ENCODE measurements at places on chromosomes 1 and 21. TPM values are rescaled to one million over a fixed set of nuclear protein-coding genes. Genes with fewer than 3 reads are reported as not detected.

GRCh38 chr1:61263905-61264824 is 181.8 kb downstream of the NFIA start:
- DNase-seq, result no peak

- no peak for DNase-seq
Measured at GRCh38 chr1:226199971-226200370, 13.4 kb upstream of the ACBD3 start.

- no peak for DNase-seq
Measured at GRCh38 chr1:220974431-220974830, 95.2 kb downstream of the HLX start.

DNA sequence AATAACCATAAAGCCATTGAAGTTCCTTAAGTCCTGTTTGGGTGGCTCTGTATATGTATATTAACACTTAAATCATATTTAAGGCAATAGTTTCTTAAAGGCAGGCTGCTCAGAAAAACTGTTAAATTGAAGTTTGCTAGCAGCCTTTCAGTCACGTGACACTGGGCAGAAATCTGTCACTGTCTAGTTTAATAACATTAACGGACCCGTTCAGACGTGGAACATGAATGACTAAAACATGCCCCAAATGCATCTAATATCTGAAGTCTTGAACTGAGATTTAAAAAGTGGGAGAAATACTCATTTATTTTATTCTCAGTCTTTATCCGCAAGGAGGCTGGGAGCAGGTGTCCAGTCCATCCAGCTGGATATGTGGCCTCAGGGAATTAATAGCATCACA is 3.3 kb upstream of the SPATA1 start:
- DNase-seq, result no peak

EFHD2 gene
- 30.3 TPM for total RNA-seq

PTBP2 gene
- total RNA-seq, result 14.3 TPM

OR2T6 gene
- total RNA-seq, result not detected

DNA sequence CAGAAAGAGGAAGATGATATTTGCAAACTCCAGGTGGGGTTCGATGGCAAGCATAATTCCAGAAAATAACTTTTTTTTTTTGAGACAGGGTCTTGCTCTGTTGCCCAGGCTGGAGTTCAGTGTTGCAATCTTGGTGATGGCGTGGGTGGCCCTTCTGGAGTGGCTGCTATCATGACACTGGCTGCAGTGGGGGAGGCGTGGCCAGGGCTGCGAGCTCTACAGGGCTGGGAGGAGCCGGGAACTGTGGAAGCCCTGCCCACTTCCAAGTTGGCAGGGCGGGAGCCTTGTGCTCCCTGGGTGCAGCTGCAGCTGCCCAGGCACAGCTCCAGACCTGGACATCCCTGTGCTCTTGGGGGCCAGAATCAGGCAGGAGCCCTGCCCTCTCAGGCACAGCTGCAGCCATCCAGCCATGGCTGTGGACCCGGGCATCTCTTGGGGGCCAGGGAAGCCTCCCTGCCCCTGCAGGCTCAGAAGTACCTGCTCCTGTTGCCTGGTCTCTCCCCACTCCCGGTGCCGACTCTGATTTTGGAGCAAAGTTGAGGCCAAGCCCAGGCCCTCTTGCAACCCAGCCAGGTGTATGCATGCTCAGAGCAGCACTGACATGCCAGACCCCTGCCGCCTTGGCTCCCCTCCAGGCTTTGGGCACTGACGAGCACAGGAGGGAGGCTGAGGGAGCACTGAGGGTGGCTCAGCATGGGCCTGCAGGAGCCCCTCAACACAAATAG is 7.2 kb upstream of the BCL10 start:
- no peak for DNase-seq

DNA sequence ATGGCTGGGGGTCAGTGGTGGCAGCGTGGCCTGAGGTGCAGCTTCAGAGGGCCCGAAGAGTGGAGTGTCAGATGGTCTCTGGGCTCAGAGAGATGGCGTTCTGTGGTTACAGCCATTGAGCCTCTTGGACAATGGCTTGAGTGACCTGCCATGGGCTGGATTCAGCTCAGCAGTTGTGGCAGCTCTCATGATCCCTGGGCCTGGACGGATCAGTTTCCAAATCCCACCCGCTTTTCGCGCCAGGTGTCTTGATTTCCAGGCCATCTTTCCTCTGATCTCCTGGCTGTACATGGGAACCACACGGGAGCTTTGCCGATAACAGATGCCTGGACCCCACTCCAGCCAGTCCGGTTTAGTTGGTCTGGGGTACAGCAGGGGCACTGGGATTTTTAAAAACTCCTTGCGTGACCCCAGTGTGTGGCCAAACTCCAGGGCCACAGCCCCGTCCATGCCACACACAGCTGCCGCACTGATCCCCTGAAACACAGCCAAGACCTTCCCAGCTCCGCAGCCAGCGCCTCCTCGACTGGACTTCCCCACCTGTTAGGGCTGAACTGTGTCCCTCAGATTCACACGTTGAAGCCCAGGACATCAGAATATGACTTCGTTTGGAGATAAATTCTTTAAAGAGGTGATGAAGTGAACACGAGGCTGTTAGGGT is 67.9 kb downstream of the ATP5PO start:
- DNase-seq, result no peak

- no peak for DNase-seq
Measured at GRCh38 chr1:117188170-117188815, 22.4 kb downstream of the VTCN1 start.

GRCh38 chr1:47231301-47232186 is 481 bp downstream of the TAL1 start:
- DNase-seq, result peak; percentile 53

FCGR2B gene
- not detected for total RNA-seq

GRCh38 chr1:160438317-160438918 is 38.1 kb downstream of the VANGL2 start:
- no peak for DNase-seq

ACTA1 gene
- total RNA-seq, result not detected

GNPAT gene
- total RNA-seq, result 60.1 TPM

GRCh38 chr21:33375101-33375644 is 28.0 kb upstream of the IFNGR2 start:
- no peak for DNase-seq

CA6 gene
- 2.5 TPM for total RNA-seq

OR14K1 gene
- not detected for total RNA-seq

GRCh38 chr1:11465307-11465706 is 13.6 kb upstream of the DISP3 start:
- no peak for DNase-seq

DNA sequence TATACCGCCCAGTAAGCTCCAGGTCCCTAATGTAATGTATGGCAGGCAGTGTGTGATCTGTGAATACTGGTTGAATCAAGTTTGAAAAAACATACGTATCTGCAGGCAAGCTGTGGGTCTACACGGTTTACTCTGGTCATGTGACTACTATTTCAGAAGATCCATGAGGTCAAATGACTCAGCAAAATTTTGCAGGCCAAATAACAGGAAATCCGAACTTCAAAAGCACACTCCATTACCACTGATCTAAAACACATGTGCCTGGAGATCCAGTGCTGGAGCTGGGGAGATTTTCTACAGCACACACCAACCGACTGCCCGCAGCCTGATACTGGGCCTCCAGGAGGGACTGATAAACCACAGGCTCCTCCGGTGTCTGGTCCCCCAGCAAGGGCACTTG is 64.5 kb upstream of the SLC44A3 start:
- no peak for DNase-seq

GRCh38 chr1:179034720-179035119 is 9.0 kb downstream of the FAM20B start:
- DNase-seq, result no peak

- DNase-seq, result no peak
Measured at GRCh38 chr1:212967801-212968200, 17.5 kb downstream of the VASH2 start.

DNA sequence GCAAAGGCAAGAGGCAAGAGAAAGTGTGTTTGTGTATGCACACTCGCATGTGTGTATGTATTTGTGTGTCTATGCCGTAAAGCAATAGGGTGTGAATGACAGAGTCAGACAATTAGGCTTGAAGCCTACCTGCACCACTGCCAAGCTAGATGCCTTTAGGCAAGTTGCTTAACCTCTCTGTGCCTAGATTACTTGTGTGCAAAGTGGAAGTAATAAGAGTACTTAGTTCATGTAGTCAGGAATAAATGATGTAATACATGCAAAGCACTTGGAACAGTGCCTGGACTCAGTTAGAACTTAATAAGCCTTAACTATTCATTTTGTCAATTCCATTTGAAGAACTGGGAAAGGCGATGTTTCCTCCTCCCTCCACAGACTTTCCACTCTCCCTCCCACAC is 31.7 kb downstream of the LAMB3 start:
- no peak for DNase-seq

ATP6V1G3 gene
- not detected for total RNA-seq

NBPF15 gene
- total RNA-seq, result 45.1 TPM

- no peak for DNase-seq
Measured at GRCh38 chr1:169180174-169180573, 73.7 kb downstream of the ATP1B1 start.

GRCh38 chr1:91402023-91402422 is 2.6 kb downstream of the HFM1 start:
- no peak for DNase-seq

PGLYRP3 gene
- not detected for total RNA-seq

ZNF670 gene
- total RNA-seq, result 4.6 TPM

DIO1 gene
- total RNA-seq, result not detected

SPATA46 gene
- total RNA-seq, result not detected

- no peak for DNase-seq
Measured at GRCh38 chr1:187236199-187236598, 407.4 kb downstream of the PLA2G4A start.

DNA sequence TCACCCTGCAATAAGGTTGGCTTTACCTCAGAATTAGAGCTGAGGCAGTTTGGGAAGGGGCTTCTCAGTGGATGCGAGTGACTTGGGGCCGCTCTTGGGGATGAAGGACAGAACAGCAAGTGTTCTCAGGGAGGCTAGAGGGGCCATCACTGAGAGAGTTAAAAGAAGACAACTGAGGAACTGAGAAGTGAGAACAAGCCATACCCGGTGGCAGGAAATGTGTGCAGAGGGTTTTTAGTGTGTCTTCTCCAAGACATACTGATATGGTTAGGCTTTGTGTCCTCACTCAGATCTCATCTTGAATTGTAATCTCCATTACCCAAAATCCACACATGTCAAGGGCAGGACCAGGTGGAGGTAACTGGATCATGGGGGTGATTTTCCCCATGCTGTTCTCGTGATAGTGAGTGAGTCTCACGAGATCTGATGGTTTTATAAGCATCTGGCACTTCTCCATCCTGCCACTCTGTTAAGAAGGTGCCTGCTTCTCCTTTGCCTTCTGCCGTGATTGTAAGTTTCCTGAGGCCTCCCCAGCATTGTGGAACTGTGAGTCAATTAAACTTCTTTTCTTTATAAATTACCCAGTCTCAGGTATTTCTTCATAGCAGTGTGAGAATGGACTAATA is 75.8 kb downstream of the PCBP3 start:
- no peak for DNase-seq

DNA sequence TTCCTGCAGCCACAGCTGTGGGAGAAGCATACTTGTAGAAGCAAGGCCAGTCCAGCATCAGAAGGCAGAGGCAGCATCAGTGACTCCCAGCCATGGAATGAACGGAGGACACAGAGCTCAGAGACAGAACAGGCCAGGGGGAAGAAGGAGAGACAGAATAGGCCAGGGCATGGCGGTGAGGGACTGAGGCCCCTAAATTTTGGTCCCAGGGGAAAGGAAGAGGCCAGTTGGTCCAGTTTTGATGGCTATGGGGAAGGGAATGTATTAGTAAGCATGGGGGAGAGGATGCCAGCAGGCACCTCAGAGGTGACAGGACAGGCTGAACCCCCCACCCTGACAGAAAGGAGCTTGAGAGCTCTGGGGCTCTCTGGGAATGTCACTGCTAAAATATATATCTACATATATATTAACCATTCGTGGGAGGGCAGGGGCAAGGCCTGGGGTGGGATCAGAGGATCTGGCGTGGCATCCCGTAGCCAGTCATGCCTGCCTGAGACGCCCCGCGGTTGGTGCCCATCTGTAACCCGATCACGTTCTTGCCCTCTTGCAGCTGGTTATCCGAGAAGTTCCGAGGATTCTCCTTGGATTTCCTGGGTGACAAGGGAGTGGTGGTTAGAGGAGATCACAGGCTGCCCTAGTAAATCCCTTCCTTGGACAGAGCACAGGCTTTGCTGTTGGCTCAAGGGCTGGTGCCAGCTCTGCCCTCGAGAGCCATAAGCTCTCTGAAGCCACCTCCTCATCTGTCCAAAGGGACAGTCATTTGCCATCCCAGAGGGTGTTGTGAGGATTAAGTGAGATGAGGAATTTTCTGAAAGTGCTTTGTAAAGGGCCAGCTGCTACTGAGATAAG is 6.7 kb downstream of the TAGLN2 start:
- DNase-seq, result no peak

TRIM46 gene
- 8.6 TPM for total RNA-seq

GRCh38 chr1:114833421-114833820 is 21.2 kb upstream of the SYCP1 start:
- no peak for DNase-seq

DNA sequence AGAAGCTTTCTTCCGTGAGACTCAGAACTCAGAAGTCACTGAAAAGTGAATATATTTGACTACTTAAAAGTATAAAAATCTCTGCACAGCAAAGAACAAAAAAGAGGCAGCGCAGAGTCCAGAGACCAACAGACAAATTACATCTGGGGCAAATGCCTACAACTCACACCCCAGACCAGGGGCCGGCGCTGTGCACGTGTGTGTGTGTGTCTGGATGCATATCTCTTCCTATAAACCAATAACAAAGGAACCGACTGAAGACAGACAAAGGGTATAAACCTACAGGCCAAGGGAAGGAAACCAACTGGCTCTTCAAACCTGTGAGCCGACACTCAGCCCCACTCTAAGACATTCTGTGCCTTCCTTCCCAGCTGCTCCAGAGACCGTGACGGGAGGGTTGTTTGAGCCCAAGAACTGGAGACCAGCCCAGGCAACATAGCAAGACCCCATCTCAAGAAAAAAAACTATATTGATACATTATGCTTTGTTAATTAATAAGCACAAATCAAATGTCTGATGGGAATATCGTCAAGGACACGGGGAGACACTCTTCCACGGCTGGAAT is 18.8 kb downstream of the WNT9A start:
- no peak for DNase-seq

RNF186 gene
- not detected for total RNA-seq

DNA sequence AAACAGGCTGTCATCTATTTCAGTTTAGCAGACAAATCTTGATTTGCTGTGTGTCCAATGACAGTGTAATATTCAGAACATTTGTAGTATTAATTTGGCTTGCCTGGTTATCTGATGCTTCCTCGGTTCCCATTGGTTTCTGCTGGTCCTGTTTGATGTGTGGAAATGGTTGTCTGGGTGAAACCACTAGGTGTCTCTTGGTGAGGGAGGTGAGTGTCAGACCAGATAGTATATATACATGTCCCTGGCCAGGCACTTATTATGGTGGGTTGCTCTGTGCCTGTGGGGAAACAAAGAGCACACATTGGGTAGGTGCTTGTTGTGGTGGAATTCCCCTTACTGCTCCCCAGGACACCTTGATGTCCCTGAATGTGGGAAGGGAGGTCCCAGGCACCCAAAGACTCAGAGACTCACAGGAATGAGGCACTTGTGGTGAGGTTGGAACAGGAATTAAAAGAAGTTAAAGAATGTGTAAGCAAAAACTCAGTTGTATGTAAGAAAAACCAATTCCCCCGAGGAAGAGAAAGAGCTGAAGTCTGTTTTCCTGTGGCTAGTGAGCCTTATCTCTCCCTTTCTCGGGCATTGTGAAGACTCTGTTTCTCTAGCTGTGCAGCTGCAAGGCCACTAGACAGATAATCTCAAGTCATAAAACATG is 1519.1 kb downstream of the BRINP3 start:
- DNase-seq, result no peak

GRCh38 chr1:93095804-93096585 is 16.9 kb downstream of the MTF2 start:
- no peak for DNase-seq

- DNase-seq, result no peak
Measured at GRCh38 chr1:172661107-172661506, 2.2 kb downstream of the FASLG start.

GRCh38 chr1:10630661-10631120 is 155.9 kb downstream of the PEX14 start:
- DNase-seq, result no peak
